ENCODE measurements at places on chromosomes 3 and 15.

DNA sequence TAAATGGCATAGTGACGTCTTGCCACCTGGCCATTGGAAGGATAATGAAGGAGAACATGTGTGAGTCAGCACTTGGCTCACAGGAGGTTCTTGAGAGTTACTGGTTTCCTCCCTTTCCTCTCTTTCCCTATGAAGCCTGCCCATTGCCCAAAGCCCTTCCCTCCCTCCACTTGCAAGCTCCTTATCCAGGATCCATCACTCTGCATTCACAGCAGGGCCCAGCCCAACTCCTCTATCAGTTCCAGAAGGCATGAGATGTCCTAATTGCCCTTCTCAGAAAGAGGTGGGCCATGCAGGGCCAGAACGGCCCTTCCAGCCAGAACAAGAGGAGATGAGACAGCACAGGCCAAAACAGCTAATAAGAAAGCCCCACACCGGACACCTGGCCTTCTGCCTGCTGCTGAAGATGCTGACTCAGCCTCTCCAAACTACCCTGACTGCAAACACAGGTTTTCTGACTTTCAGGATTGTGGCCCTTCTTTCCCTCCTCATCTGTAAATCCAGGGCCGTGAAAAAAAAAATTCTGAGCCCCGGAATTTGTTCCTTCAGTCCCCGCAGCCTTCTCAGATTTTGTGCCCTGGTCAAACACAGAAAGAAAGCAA lies 29.7 kb downstream of the HAPLN3 start:
- no peak for DNase-seq

DNA sequence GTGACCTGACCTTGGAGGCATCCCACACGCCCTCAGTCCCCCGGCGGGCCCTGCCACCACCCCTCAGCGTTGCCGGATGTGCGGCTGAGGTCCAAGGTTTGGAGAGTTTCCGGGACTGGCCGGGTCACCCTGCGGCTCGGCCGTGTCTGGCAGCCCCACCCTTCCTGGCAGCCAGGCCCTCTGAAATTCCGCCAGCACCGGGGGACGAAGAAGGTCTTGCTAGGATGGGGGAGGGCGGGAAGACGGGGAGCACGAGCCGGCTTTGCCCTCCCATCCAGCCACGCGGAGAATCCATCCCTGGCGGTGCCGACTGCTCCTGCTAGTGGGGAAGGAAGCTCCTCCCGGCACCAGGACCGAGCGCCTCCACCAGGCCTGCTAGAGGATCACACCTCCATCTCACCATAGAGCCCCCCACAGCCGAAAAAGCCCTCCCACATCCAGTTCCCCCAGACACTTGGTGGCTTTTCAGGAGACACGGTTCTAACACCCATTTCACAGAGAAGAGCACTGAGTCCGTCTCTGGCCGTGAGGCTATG lies 81.5 kb downstream of the CPN2 start:
- no peak for DNase-seq

DNA sequence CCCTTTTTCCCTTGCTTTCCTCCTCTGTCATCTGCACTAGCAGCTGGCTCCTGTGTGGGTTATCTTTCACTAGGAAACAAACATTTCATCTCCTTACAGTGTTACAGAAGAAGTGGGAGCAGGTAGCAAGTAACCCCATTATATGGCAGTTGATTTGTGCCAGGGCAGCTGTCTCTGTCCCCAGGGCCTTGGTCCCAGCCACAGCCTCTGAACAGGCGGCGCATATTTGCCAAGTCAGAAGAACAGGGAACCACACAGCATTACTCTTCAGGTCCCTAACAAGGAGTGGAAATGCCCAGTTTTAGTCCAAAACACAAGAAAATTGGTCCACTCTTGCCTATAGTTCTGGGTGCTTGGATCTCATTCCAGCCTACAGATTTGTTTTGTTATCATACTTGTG lies 80.7 kb upstream of the PXYLP1 start:
- DNase-seq: no peak

GRCh38 chr3:26428992-26429391 lies 193.6 kb upstream of the LRRC3B start:
- no peak for DNase-seq

GRCh38 chr15:60905587-60905986 lies 323.5 kb downstream of the RORA start:
- no peak for DNase-seq

DNA sequence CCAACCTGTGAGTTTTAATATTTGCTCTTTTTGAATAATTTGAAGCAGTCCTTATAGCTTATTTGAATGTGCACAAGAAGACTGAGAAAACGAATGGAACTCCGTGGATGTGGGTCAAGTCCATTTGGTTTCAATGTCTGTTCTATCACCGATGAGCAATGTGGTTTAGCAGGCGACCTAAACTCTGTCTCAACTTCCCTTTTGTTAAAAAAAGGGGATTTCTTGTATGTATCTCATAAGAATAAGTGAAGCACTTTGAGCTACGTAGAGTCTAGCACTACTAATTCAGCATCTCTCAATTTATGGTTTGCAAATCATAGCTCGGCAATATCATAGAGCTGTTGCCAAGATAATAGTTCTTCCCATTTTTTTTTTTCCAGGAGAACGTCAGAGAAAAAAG lies 4.6 kb upstream of the SKIL start:
- DNase-seq: no peak

- no peak for DNase-seq
These were observed 57.1 kb upstream of the EOMES start for GRCh38 chr3:27779176-27779575.

- no peak for DNase-seq
These were observed 3.1 kb upstream of the POLR2M start for GRCh38 chr15:57703387-57703786.

DNA sequence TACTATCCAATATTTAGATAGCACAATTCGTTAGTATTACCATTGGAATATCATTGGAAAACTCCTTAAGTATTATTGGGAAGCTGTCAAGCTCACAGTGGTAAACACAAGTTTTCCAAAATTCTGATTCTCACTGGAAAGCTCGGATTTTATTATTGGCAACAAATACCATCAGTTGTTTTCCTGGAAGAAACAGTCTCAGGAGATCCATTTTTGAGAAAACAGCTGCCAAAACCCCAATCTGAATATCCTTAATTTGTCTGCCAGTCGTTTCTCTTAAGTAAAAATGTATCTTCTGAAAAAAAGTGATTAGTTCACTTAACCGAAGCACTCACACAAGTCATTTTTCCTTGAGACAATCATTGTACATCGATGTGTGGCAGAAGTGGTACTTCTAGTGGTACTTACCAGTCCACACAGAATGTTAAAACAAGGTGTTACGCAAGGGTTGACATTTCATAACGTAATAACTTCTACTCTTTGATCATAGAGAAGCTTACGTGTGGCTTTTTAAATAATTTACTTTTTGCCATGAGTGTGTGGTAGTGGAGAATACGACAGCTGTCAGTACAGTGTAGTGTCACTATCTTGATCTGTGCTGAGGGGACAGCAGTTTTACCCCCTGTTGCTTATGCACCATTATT lies 74.9 kb downstream of the FAM43A start:
- no peak for DNase-seq
